Jurkat, Clone E6-1 (cell line): ENCODE measurements at places on chromosomes 2 and 18.
A peak's percentile ranks its signal among the peaks of the same experiment; 100 is the strongest.

- no peak for DNase-seq
Observed at GRCh38 chr18:40534723-40535122, 1420.3 kb upstream of the PIK3C3 start.

DNA sequence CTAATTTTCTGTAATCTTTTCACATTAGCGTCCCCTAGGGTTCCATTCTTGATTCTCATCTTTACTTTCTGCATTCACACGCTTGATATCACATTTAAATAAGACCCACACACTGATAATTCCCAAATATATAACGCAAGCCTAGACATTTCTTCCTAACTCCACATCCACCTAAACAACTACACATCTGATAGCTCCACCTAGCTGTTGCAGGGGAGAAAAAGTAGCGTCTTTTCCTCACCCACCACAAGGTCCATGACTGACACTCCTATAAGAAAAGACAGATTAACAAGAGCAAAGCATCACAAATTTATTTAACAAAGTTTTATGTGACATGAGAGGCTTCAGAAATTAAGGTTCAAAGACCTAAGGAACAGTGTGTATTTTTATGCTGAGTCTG lies 862.2 kb upstream of the DDX18 start:
- peak; percentile 6 for DNase-seq

DNA sequence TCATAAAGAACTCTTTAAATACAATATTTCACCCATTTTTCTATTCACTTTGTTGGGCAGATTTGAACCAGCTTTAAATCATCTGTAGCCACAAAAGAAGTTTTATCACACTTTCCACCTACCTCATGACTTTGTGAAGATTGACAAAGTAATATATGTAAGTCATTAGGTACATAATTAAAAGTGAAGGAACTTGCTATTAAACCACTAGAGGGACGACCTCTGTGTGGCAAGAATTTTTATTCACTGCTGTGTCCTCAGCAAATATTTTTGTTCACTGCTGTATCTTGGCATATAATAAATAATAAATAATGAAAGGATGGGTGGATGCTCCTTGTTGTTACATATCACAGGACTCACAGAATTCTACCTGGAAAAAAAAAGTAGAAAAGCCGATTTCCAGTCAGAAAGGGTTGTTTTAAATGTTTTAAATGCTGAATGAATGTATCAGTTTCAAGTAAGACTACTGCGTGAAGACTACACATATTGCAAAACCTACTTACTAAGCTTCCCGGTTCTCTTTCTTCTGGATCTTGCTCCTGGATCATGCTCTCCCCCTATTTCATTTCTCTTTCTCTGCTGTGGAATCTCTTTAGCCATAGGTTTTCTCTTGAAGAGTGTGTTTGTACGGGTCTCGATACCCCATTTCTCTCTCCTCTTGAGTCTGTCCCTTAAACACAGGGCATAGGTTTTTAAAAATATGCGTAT lies 44.8 kb downstream of the KCMF1 start:
- no peak for DNase-seq

GRCh38 chr18:58135183-58135641 lies 91.2 kb downstream of the NEDD4L start:
- DNase-seq = peak; percentile 67

DNA sequence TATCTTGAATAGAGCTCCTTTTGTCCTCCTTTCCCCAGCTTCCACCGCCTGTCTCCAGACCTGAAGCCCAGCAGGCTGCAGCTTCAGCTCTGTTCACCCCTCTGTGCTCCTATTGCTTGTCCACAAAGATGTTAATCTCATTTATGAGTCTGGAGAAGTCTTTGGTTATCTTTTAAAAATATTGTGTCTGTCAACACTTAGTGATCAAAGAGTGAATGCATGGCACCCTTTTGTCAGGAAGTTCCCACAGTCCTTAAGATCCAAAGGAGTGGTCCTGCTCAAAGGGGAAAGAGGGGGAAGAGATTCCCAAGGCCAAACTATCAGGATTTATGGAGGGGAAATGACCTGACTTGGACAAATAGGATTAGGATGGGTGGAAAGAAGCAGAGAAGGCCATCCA lies 118.9 kb downstream of the ACAA2 start:
- no peak for DNase-seq

DNA sequence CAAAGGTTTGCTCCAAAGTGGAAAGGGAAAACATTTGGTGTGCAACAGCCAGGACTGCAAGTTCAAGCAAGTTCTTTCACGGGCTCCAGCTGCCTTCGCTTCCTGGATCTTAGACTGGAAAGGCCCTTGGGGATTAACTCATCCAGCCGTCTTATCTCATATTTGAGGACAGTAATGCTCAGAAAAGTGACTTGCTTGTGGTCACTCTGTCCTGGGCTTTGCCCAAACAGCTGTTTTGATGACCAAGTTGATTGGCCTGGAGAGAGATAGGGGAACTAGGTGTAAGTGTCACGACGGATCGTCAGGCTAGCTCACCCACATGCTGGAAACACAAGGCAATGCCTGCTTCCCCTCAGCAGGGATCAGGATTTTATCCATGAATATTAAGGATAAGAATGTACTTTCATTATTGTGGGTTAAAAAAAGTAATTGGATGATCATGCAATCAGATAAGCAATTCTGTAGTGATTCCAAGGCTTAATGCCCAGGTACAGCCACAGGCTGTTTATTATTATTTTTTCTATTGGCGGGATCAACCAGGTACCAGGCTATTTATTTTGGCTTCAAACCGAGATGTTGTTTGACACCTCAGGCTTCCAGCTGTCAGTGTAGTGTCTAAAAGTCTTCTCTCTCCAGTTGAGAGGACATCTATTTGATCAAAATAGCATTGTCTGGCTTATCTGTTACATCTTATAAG lies 162.5 kb upstream of the EPAS1 start:
- DNase-seq = no peak

- DNase-seq = no peak
Observed at GRCh38 chr2:6183226-6183625, 491.0 kb downstream of the SOX11 start.

- no peak for DNase-seq
Observed at GRCh38 chr2:235956281-235956970, 211.8 kb downstream of the GBX2 start.

DNA sequence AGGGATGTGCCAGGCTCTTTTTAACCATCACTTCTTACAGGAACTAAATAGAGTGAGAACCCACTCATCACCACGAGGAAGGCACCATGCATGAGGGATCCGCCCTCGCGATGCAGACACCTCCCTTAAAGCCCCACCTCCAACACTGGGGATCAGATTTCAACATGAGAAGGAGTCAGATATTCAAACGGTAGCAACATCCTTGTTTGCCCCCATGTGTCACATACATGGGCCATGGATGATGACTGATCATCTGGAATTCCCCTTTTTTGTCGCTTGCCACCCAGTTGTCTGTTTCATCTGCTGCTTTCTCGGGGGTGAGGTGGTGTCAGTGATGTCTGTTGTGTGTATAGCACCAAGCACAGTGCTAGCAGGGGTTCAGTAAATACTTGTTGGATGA lies 57.9 kb downstream of the NCK2 start:
- DNase-seq = no peak

DNA sequence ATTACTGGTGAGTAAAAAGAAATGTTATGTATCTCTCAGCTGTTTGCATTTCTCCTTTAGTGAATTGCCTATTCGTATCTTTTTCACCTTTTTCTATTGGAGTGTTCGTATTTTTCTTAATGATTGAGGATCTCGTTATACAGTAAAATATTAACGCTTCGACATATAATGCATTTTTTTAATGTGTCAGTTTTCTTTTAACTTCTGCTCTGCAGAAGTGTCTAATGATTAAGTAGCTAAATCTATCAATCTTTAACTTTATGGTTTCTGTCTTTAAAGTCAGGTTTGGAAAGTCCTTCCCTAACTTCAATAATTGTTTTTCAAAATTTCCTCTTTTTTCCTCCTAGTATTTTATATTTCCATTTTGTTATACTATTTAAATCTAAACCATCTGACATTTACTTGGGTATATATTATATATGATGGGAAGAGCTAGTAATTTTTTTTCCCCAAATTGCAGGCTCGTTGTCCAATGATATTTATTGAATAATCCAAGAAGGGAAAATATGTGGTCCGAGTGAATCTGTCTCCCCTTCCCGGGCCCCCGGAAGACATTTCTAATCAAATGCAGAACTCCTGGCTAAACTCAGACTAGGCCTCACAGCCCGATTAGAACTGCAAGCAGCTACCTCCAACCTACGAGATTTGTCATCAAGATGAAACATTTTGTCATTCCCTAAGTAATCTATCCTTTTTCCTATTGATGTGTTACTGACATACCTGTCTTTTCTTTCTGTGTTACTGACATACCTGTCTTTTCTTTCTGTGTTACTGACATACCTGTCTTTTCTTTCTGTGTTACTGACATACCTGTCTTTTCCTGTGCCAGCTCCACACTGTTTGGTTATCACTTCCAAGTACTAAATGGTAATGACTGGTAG lies 17.2 kb downstream of the PCBP1 start:
- no peak for DNase-seq

DNA sequence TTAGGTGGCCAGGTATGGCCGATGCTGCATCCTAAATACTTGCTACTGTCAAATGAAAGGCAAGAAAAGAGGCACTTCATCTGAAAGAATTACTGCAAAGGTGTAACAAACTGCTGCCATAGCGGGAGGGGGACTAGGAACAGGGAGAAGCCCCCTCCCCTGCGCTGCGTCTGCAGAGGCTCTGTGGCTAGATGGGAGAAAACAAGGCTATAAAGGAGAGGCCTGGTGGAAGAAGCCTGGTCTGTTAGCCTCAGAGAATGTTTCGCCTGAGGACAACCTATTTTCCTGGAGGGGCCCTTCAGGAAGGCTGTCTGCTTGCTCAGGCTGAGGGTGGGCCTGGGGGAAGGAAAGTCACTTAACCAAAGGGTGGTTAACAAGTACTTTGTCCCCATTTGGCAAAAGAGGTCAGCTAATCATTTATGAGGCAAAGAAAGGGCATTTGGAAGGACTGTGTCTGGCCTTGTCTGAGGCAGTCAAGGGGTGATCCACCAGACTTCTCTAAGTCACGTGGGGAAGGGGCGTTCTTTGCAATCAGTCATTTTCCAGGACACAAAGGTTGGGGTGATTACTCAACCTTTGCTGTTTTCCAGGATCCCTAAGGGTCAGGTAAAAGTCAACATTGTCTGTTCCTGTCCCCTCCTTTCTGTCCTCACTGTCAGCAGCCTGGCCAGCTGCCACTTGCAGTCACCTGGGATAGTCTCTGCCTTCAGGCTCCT lies 103.0 kb upstream of the TMEM200C start:
- no peak for DNase-seq

- DNase-seq = no peak
Observed at GRCh38 chr2:102334486-102334885, 21.1 kb upstream of the IL18R1 start.

DNA sequence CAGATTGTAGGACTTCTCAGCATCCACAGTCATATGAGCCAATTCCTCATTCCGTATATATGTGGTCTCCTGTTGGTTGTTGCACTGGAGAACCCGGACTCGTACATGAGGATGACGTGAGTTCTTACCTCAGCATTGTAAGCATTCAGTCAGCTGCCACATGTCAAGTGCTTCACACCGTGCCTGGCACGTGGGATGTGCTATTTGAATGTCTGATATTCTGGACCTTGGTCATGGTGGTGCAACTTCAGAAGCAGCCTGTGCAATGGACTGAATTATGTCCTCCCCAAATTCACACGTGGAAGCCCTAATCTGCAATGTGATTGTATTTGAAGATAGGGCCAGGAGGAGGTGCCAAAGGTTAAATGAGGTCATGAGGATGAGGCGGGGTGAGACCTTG lies 32.1 kb downstream of the PTGR3 start:
- no peak for DNase-seq

- no peak for DNase-seq
Observed at GRCh38 chr2:169237286-169237685, 125.0 kb downstream of the LRP2 start.

DNA sequence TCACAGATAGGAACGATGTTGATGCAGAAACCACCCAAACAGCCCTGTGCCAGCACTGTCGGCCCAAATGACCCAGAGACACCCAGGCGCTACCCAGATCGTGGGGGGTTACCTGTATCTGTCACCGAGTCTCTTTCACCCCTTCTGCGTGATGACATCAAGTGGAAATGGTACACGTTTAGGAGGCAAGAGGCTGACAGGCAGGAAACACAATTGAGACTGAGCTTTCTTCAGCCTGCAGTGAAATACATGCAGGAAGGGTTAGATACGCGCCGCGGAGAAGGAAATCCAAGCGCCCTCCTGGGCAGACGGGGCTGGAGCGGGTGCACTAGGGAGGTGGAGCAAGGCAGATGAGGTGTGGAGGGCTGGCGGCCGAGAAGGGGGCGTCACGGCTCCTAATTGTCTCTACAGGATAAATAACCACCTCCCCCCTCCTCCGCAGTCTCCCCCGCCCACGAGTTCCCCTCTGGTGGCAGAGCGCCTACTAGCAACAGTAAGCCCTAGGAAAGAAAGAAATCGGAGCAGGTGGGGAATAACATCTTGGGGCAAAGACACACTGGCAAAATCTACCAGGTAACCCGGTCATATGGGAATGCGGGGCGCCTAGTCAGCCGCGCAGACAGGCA lies at the start of gene RNF152:
TSS of gene RNF152 (minus strand) at position 325 of the 626 bp plus-strand sequence. CDS start 76,544 bp downstream, outside the sequence.
- DNase-seq = no peak

GRCh38 chr2:96538487-96539214 lies 2.1 kb downstream of the ARID5A start:
- DNase-seq = peak; percentile 88

GRCh38 chr2:239264492-239264837 lies 136.4 kb downstream of the HDAC4 start:
- DNase-seq = no peak

DNA sequence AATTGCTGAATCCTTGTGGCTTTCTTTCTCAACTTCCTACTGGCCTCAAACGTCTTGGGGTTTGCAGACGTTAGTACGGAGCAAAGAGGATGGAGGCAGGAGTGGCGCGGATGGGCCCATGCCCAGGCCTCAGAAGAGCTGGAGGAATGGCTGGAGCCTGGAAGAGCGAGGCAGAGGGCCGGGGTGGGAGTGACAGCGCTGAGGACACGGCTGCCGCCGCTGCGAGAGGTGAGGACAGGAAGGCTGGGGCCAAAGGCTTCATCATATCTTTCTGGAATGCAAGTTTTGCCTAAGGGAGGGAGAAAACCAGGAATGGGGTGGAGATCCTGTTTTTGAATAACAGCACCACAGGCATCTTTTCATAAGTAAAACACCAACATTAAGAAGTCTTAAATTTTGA lies 178.5 kb upstream of the SESTD1 start:
- no peak for DNase-seq

GRCh38 chr2:160836755-160837154 lies 323.5 kb upstream of the TANK start:
- DNase-seq = no peak
